ENCODE measurements at places on chromosomes 16 and 17. TPM values are rescaled to one million over a fixed set of nuclear protein-coding genes. Genes with fewer than 3 reads are reported as not detected.

DNA sequence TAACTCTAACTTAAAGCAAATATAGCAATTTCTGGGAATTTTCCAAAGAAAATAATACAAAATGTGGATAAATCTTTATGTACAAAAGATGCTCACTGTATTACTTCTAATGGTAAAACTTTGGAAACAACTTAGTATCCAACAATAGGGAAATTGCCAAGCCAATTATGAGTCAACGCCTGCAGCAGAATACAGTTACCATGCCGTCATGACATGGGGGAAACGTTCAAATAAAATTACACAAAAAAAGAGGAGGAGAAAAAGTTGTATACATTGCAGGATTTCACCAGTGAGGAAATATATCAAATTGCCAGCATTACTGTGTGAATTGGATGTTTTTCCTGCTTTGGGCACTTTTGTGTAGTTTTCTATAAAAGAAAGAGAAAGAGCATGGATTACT lies 469.6 kb downstream of the SOX9 start:
- H3K4me1 ChIP-seq, result no peaks in the 10 kb centered on the region
- no peak overlapping the region for H3K4me3 ChIP-seq
- no peak for DNase-seq
- H3K27me3 ChIP-seq, result peaks cover 33% of the 10 kb centered on the region
- H3K27ac ChIP-seq, result no peak overlapping the region

DNA sequence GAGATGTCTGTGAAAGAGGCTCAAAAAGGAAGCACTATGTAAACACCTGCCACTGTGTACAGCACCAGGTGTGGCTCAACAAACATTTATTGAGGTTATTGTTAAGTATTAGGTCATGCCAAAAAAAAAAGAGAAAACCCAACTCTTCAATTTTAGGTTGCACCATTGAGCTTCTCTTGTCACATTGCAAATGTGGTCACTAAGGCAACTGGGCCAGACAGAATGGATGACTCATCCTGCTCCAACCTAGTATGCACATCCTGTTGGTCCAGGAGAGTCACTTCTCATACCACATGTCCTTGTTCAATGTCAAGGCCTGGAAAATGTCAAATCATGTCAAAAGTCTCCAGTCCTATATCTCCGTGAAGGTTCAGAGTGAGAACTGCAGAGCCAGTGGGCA lies 25.0 kb downstream of the HOXB1 start:
- H3K27ac ChIP-seq, result peak overlapping the region; percentile 67
- peaks cover 11% of the 10 kb centered on the region for H3K4me1 ChIP-seq
- DNase-seq, result peak; percentile 80
- no peak overlapping the region for H3K4me3 ChIP-seq
- H3K36me3 ChIP-seq, result no peaks in the 10 kb centered on the region
- H3K27me3 ChIP-seq, result no peaks in the 10 kb centered on the region

DNA sequence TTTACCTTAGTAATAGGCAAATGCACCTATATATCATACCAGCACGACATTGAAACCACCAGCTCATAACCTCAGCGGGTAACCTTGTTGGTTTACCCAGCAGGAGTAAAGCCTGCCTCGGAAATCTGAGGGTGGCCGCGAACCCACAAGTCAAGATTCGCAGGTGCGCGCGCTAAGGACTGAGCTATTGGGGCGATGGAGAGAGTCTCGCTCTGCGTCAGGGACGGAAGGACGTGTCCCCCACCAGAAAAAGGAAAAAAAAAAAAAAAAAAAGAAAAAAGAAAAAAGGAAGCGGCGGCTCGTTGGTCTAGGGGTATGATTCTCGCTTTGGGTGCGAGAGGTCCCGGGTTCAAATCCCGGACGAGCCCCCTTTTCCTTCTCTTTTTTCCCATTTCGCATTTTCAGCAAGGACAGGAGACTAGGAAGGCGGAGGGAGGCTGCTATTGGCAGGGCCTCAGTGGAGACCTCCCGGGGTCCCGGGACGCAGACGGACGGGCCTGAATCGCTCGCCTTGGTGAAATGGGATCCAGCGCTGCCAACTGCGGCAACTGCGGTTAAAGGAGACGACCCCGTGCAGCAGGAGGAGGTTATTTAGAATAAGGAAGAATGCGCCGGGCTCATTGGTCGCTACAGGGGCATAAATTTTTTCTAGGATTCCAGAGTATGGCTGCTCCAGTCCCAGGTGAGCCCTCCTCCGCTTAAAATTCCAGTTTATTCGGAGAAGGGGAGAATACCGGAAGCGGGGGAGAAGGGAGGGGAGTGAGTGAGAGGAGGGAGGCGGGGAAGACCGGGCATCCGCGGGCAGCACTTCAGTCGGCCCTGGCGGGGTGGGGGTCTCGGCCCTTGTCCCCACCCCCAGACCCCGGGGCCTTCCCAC lies at the start of gene OR1F1:
Gene OR1F1, plus strand, starts transcription at position 407 of the 877 bp plus-strand sequence.
- no peak within 1 kb of the TSS for H3K27ac ChIP-seq
- H3K27me3 ChIP-seq, result peaks cover 96% of the 10 kb centered on the region
- no peaks in the 10 kb centered on the region for H3K36me3 ChIP-seq
- no peak for DNase-seq
- no peak within 1 kb of the TSS for H3K4me3 ChIP-seq

The KRT222 gene
- total RNA-seq, result 2.2 TPM

DNA sequence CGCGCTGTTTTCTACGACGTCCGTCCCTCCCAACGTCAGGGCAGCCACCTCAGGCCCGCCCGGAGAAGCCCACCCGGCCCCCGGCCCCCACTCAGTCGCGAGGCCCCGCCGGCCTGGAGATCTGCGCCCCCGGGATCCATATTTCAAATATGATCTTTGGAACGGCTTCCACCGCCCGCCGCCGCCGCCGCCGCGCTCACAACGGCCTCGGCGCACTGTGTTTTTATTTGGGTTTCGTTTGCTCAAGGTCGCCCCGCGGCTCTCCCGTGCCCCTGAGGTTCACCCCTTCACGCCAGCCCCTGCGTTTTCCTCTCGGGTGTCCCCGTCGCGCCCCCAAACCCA lies 4.2 kb upstream of the CBX4 start:
- no peak overlapping the region for H3K4me3 ChIP-seq
- peaks cover 34% of the 10 kb centered on the region for H3K27me3 ChIP-seq
- no peaks in the 10 kb centered on the region for H3K36me3 ChIP-seq
- H3K4me1 ChIP-seq, result peaks cover 50% of the 10 kb centered on the region
- peak; percentile 47 for DNase-seq

GRCh38 chr17:55734128-55734781 lies 11.6 kb upstream of the TMEM100 start:
- DNase-seq, result no peak
- no peaks in the 10 kb centered on the region for H3K4me1 ChIP-seq
- no peak overlapping the region for H3K4me3 ChIP-seq
- no peaks in the 10 kb centered on the region for H3K36me3 ChIP-seq

DNA sequence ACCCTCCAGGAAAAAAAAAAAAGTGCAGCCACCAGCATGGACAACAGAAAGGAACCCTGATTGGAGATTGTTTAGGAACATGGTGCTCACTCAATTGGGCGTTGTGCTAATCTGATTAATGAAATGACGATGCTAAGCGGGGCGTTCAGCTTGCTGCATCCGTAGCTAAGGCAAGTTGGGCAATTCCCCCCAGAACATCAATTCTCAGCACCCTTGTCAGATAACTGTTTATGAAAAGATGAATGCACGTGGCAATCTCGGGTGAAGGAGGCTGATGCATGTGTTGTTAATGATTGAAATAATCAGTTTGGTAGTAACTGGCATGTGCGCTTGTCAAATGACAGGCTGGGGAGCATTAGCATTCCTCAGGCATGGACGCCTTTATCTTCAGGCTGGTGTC lies 57.0 kb downstream of the HS3ST3A1 start:
- no peak for DNase-seq
- H3K27ac ChIP-seq, result no peak overlapping the region
- no peak overlapping the region for H3K4me3 ChIP-seq
- H3K4me1 ChIP-seq, result no peaks in the 10 kb centered on the region

GRCh38 chr17:28405632-28406472 lies at the start of gene SLC46A1:
Gene SLC46A1, minus strand, starts transcription at chr17:28406212. Its CDS starts 98 bp downstream, at chr17:28406114.
- DNase-seq, result peak; percentile 67
- H3K4me1 ChIP-seq, result peaks cover 19% of the 10 kb centered on the region
- H3K27me3 ChIP-seq, result no peaks in the 10 kb centered on the region
- H3K27ac ChIP-seq, result peak within 1 kb of the TSS; percentile 84
- H3K4me3 ChIP-seq, result peak within 1 kb of the TSS; percentile 25
